ENCODE measurements at places on chromosomes 4 and X. TPM values are rescaled to one million over a fixed set of nuclear protein-coding genes. Genes with fewer than 3 reads are reported as not detected.

STATH gene
- total RNA-seq: not detected

TMEM131L gene
- total RNA-seq: 18.8 TPM

MAGEA1 gene
- total RNA-seq: not detected

SHROOM4 gene
- 39.6 TPM for total RNA-seq

NUDT11 gene
- 6.9 TPM for total RNA-seq

NWD2 gene
- total RNA-seq: not detected

MAGEE1 gene
- total RNA-seq: 3.3 TPM

CT47B1 gene
- not detected for total RNA-seq

NFKB1 gene
- 43.9 TPM for total RNA-seq

LETM1 gene
- 57.5 TPM for total RNA-seq

P2RY10 gene
- total RNA-seq: not detected

USP26 gene
- not detected for total RNA-seq

- no peak for DNase-seq
Measured at GRCh38 chr4:102321260-102321995, 23.9 kb downstream of the SLC39A8 start.

DNA sequence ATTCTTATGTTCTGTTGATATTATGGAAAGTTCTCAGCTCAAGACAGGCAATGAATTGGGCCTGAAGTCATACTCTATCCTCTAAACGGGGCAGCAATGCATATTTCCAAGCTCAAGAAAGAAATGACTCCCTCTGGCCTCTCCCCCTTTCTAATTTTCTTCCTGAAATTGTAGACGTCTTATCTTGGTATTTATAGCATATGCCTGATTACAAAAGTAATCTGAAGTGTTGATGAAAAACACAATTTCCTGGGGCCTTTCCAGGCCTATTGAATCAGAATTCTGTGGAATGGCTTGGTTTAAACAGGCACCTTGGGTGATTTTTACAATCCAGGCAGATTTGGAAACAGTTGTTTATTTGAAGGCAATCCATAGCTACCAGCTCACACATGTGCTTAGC lies 21.4 kb upstream of the PGRMC2 start:
- DNase-seq: no peak

DNA sequence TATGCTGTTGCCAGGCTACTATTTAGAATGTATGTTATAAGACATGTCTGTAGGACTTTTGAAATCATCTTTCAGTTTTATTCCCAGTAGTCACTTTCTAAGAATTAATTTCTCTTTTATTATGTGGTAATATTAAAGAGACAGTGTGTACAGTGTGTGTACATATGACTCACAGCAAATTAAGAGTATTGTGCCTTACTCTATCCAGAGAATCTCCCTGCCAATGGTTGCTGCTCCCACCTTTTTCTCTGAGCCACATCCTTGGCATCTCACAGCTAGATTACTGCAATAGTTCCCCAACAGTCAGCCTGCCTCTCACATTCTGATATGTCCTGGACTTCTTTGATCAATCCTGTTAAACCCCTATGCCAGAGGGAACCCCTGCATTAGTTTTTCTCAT lies 114.5 kb downstream of the ANXA5 start:
- DNase-seq: no peak

GRCh38 chr4:3819210-3819919 lies 53.2 kb downstream of the ADRA2C start:
- DNase-seq: no peak

DNA sequence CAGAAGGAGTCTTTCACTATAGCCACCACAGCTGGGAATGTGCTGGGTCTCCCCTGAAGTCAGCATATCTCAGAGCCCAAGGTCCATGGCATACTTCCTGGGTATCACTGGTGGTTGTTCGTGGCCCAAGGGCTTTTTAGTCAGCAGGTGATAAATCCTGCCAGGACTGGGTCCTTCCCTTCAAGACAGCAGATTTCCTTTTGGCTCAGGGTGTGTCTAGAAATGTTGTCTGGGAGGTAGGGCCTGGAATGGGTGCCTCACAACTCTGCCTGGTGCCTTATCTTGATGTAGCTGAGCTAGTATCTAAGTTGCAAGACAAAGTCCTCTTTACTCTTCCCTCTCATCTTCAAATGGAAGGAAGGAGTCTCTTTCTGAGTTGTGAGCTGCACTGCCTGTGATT lies 102.4 kb upstream of the TMLHE start:
- no peak for DNase-seq

DNA sequence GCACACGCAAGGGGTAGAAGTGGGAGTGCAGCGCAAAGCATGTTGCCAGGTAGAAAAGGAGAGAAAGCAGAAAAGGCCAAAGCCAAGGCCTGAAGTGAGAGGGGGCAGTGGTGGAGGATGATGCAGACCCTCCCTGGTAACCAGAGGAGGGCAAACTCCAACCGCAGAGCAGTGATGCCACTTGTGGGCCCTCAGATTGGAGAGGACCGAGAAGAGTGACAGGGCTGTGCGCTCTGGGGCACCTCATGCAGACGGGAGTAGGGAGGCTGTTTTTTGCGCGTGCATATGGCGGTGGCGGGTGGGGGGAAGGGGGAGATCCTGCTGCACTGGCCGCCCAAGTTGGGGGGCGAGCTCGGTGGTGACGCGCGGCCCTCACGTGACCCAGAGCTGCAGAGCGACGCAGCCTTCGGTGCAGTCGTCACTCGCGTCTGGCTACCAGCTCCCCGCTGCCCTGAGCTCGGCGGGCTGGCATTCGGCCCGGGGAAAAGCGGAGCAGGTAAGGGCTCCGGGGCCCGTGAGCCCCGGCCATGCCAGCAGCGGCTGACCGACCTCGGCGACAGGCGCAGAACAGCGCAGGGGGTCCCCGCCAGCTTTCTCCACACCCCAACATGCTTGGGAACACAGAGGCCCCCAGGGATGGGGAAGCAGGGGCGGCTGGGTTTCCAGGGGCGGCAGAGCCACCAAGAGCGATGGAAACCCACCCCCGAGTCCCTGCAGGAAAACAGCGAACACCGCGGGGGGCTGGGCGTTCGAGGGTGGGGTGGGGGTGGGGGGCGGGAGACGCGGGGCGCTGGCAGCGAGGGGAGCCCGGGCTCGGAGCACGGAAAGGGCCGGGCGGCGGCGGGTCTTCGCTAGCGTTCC lies at the start of gene BEX3:
TSS of gene BEX3 (plus strand) at position 421 of the 861 bp plus-strand sequence. CDS start 984 bp downstream, outside the sequence.
- no peak for DNase-seq

DNA sequence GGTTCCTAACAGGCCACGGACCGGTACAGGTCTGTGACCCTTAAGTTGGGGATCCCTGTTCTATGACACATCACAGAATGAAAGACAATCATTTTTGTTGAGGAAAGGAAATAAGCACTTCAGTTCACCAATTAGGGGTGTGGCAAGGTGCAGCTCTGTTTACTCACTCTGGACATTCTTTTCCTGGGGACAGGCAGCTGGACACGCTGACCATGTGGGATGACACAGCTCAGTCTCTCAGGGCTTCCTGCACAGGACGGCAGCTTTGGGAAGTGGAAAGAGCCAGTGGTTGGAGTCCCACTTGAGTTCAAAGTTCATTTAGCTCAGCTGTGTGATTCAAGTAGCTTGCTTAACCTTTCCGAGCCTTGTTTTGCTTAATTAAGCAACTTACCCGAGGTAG lies 55.7 kb downstream of the NDNF start:
- DNase-seq: no peak

DNA sequence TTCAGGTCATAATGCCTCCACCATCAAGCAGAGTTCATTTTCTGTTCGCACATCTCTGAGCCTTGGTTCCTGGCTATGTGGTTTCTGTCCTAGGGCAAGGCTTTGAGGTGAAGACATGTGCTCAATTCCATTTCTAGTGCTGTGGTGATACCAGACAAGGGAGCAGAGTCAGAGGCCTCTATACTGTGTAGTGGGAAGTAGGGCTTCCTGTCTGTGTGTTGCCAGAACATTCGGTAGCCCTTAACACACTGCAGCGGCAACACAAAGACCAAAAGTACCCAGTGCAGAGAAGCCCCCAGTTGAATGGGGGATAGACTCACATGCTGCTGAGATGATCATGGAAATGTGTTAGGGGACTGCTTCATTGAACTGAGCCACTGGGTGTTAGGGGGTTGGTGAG lies 56.4 kb downstream of the STARD8 start:
- DNase-seq: no peak

- no peak for DNase-seq
Measured at GRCh38 chrX:38352362-38352761, at the start of gene OTC. OTC (plus strand) TSS chrX:38352604; CDS start chrX:38352697, 93 bp downstream.

DNA sequence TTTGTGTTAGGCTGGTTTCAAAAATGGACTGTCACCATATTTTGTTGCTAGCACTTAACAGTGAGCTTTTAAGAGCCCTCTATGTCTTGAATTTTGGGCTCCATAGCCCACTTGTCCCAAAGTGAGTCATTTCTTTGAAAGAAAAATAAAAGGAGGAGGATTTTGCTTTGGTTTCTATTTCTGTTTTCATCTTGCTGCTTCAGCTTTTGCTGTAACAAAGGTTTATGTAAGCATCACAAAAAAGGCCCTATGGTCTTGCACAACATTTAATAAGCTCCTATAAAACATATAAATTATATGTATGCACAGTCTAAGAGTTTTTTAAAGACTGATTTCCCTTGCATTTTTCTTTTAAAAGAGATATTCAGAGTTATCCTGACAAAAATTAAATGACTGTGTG lies 105.2 kb downstream of the PHOX2B start:
- no peak for DNase-seq

DNA sequence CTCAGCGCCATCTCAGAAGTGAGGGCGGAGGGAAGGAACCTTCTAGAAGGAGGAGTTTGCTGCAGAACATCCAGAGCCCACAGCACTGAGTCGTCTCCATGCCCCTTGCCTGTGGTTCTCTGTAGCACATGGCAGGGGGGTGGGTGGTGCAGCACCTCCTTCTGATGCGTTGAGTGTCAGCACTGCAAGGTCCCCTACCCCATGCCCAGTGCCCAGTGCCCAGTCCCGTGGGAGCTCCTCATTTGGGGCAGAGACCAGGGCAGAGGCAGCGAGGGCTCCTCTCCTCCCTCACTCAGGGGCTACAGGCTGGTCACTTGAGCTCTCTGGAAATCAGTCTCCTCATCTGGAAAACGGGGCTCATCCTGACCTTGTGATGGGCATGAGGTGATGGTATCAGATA lies 78.1 kb downstream of the HTRA3 start:
- no peak for DNase-seq

Measured in glomerular endothelial cell (primary cell).